ENCODE measurements at places on chromosomes 11 and 22.

- no peak for DNase-seq
Observed at GRCh38 chr11:1502954-1503707, 16.6 kb upstream of the MOB2 start.

- no peak for DNase-seq
Observed at GRCh38 chr11:10498022-10498400, 42.9 kb downstream of the AMPD3 start.

DNA sequence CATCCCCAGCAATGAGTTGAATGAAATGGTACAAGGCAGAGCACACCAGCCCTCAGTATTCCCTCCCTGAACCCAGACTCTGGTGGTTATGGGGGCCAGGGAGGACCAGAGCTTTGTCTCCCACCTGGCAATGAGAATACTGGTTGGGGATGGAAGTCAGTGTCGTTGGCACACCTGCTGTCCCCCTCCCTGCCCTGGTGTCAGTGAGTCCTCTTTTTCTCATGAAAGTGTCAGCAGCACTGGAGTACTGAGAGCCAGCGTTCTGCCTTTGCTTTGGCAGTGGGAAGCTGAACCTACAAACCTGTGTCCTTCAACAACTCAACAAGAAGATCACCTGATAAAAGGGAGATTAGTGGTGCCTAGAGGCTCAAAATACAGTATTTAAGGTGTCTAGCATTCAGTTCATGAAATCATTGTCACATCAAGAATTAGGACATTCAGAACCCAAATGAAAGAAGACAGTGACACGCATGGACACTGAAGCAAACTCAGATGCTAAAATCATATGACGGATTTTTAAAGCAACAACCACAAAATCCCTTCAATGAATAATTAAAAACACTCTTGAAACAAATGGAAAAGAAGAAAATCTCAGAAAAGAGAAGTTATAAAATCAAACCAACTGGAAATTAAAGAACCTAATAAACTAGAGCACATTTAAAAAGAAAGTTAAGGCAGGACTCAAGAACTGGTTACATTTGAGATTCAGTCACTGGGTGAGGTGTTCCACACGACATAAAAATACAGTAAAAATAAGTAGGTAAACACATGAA, 77.5 kb upstream of the VPREB1 start:
- no peak for DNase-seq

DNA sequence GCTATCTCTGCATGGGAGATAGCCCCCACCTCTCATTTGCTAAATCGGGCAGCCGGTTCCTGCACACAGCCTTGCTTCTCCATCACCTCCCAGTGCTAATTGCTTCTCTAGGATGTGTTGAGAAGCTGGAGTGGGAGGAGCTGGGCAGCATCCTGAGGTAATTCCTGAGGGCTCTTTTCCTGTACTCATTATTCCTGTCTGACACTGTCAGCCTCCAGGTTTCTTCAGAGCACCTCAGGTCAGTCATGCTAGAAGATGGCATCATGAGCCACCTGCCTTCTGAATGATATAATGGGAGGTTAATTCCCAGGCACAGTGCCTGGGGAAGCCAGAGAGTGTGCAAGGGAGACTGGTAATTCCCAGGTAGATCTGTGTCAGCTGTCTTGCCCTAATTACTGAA, 133.0 kb downstream of the RAB38 start:
- DNase-seq = no peak

DNA sequence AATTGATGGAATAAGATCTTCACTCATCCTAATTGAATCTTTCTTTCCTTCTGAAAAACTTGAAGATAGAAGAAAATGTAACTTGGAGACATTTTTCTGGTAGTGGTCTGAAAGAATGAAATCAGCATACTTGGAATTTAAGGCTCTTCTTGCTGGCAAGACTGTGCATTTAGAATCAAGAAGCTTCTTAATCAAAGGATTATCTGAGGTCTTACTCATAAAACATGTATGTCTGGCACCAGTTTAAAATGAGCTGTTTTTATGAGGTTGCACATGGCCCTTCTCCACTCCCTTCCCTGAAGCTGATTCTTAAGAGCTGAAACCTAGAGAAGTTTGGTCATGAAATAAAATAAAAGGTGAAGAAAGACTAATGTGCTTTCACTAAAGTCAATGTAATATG, 77.3 kb downstream of the ARHGEF12 start:
- DNase-seq = peak; percentile 79

DNA sequence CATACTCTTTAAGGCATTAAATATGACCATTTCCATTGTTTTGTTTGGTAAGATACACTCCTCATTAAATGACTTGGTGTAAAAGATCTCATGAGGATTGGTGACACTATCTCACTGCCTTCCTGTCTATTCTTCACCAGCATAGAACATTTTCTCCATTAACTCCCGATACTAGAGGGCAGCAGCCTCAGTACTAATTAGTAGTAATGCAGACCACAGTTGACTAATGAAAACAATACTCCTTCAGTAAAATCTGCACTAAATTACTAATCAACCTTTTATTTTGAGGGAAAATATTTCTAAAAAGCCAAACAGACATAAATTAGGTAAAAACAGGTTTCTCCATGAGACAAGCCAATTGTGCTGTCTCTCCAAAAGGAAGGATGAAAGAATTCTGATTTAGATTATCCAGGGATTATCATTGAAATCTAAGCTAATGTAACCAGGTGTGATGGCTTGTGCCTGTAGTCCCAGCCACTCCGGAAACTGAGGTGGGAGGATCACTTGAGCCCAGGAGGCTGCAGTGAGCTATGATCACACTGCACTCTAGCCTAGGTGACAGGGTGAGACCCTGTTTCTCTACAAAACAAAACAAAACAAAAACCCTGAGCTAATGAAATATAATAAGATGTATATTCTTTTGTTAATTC, 9.4 kb downstream of the PGM2L1 start:
- no peak for DNase-seq

DNA sequence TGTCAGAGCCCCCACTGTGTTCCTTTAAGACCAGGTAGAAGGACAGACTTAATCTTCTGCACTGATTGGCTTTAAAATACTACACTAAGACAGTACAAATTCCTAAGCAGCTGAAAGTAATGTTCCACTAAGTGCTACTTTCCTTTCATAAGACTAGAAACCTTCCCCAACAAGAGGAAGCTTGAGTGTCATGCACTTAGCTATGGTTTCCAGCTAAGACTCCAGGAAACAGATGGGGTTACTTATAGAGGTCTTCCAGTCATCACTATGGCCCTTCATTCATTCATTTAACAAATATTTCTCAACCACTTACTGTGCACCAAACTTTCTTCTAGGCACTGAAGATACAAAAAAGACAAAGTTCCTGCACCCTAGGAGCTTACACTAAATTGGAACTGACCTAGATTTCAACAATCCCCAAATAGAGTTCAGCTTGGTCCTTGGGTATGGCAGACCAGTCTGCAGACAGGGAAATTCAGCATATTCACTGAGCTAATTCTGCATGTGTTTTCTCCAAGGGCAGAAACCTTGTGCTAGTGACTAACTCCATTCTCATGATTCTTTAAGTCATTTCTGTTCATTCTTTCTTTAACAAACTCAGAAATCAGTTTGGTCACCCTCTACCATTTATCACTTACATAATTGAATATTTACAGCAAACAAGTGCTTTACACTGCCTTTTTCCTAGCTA, 178.4 kb upstream of the MTNR1B start:
- DNase-seq = no peak

- DNase-seq = no peak
Observed at GRCh38 chr11:91326751-91327150, 897.9 kb upstream of the FAT3 start.

GRCh38 chr22:43038325-43038724, 23.4 kb upstream of the PACSIN2 start:
- no peak for DNase-seq

DNA sequence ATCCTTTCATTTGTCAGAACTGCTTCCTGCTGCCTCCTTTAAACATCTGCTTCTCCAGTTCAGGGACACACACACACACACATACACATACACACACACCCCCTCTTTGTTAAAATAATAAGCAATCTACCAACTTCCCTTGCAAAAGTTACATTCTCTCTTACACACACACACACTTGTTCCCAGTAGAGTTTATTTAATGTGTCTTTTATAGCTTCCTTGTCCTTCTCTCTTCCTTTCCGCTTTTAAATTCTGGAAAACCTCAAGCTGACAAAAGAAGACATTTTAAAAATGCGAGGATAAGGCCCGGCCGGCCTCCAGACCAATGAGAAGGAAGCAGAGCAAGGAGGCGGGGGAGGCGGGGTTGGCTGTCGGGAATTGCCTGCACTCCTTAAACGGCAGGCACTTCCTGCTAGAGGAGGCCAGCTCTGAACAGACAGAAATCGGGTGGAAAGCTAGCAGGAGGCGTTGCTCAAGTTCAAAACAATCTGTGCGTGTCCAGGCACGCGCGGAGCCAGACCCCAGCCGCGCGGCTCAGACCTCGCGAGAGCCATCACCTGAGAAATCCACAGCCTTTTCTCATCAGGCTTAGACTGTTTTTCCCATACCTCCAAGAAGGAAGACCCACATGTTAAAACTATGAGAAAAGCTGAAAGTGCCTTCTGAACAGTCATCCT, 99.9 kb downstream of the MAML2 start:
- DNase-seq = peak; percentile 92

GRCh38 chr22:50702261-50702671, 29.6 kb downstream of the SHANK3 start:
- DNase-seq = no peak

GRCh38 chr11:70680781-70681281, 282.5 kb downstream of the CTTN start:
- no peak for DNase-seq

DNA sequence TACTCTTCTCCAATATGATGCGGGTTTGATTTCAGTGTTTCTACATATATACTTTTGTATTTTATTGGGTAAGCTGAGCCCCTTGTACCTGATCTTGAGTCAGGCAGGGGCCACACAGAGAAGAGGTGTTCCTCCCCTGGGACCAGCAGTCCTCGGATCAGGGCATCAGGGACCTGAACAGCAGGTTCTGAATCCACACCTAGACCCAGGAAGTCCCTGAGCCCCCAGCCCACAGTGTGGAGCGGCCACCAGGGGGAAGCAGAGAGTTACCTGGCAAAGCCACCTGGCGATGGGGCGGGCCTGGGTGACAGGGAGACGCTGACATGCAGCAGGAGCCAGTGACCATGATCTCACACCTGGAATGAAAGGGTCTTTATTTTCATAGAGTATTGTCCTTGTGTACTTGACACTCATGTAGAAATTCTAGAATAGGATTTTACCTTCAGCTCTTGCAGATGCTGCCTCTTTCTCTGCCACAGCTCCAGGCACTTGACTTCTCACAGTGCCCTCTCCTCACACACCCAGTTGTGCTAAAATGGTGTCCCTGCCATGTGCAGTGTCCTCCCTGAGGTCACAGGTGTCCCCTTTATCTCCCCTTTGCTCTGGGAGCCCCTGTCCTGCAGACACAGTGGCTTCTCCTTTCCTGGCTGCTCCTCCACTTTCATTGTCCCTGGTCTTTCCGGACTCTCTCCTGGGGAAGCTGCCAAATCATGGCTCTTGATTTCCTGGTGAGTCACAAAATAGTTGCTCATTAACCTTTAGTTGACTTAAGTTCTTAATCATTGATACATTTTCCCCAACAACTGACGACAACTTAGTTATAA, 48.5 kb downstream of the GGTLC2 start:
- no peak for DNase-seq

- peak; percentile 62 for DNase-seq
Observed at GRCh38 chr11:122159173-122159721, 43.2 kb upstream of the BLID start.

DNA sequence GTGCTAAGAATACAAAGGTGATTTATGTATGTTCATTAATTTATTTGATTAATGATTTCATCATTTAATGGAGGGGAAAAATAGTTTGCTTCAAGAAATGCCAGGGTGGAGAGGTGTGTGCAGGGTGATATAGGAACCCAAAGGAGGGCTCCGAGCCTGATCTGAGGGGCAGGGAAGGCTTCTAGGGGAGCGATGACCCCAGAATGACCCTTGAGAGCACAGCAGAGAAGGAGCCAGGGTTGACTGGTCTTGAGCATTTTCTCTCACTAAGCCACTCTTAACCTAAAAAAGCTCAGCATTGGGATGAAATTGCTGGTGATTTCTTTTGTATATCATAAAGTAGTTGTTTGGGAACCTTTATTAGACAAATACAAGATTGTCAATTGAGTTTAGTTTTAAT, 35.1 kb downstream of the HIPK3 start:
- no peak for DNase-seq

DNA sequence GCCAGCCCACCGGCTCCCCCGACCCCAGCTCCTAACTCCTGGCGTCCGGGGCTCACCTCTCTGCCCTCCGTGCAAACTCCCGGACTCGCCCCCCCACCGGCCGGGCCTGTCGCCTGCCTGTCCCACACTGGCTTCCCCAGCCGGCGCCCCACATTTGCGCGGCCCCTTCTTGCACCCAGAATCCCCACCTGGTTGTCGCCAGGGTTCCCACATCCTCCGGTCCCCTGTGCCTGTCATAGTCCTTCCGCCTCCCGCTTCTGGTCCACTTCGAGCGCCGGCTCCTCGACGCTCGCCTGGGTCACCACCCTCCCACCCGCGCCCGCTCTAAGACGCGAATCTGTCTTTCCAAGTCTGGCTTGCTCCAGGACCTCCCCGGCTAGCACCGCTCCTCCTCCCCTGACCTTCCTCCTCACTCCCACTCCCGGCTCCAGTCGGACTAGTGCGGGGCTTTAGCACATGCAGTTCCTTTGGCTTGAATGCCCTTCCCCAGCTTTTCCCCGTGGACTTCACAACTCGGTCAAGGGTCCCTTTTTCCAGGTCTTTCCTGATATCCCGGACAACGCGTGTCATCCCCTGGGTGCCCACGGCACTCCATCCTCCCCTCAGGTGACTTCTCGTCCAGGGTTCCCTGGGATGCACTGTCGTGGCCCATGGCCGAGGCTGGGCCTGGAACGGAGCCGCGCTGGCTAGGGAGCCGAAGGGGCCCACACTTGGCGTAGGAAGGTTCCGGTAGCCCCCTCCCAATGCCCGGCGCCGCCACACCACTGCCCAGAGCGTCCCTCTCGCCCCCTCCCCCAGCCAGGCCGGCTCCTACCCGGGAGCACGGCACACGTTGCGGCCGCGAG, 635 bp downstream of the SCARF2 start:
- no peak for DNase-seq

DNA sequence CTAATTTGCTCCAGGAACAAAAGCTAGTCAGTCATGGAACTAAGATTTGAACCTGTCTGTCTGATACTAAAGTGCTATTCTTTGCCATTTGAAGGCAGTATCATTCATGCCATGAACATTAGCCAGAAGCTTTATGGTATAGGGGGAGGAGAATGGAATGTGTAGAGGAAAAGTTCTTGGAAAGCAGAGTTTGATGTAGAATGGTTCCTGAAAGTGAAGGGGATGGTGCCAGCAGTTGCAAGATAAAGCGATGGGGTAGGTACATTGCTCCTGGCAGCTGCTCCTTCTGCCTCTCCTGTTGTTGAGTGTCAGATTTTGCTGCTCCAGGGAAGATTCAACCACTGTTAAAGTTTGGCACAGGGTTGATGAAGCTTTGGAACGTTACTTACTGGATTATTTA, 53.4 kb downstream of the ARHGAP42 start:
- DNase-seq = no peak

- no peak for DNase-seq
Observed at GRCh38 chr11:2748061-2748813, 48.4 kb upstream of the KCNQ1OT1 start.

All from fibroblast of skin of left biceps (primary cell).